Naive thymus-derived CD4-positive, alpha-beta T cell (primary cell): ENCODE measurements at places on chromosomes 1 and 21.

DNA sequence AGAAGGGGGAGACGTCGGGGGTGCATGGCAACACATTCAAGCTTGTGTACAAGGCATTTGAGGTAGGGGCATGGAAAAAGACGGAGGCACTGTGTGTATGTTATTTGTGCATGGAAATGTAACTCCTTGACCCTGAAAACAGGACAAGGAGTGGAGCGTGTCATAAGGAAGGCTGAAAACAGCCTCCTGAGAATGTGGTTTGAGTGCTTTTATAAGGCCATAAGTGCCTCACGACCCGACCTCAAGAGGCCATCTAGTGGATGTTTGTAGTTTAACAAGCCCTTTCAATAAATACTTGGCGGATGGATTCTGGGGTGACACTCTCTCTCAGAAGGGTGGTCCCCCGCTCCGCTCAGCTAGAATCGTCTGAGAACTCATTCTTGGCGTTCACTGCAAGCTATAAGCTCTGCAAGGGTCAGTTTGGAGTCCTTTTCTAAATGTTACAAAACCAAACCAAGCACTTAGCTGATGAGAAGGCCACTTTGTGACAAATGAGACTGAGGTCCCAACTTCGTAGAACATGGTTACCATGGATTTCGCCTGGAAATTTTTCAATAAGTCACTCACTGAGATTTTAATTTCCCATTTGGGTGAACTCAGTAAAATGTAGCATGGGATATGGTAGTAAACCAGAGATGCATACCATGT is 38.8 kb upstream of the CLCA4 start:
- no peak overlapping the region for H3K27ac ChIP-seq
- no peaks in the 10 kb centered on the region for H3K36me3 ChIP-seq
- H3K27me3 ChIP-seq, result no peaks in the 10 kb centered on the region
- no peak overlapping the region for H3K4me3 ChIP-seq
- H3K4me1 ChIP-seq, result no peaks in the 10 kb centered on the region

GRCh38 chr1:78284354-78284753 is 206.4 kb upstream of the PTGFR start:
- no peak for DNase-seq
- H3K4me1 ChIP-seq, result no peaks in the 10 kb centered on the region
- H3K4me3 ChIP-seq, result no peak overlapping the region
- H3K27ac ChIP-seq, result no peak overlapping the region

- no peaks in the 10 kb centered on the region for H3K27me3 ChIP-seq
- DNase-seq, result no peak
- no peaks in the 10 kb centered on the region for H3K4me1 ChIP-seq
- H3K27ac ChIP-seq, result no peak overlapping the region
- H3K36me3 ChIP-seq, result no peaks in the 10 kb centered on the region
- no peak overlapping the region for H3K4me3 ChIP-seq
Observed at GRCh38 chr1:191662051-191662450, 496.2 kb upstream of the RGS18 start.

DNA sequence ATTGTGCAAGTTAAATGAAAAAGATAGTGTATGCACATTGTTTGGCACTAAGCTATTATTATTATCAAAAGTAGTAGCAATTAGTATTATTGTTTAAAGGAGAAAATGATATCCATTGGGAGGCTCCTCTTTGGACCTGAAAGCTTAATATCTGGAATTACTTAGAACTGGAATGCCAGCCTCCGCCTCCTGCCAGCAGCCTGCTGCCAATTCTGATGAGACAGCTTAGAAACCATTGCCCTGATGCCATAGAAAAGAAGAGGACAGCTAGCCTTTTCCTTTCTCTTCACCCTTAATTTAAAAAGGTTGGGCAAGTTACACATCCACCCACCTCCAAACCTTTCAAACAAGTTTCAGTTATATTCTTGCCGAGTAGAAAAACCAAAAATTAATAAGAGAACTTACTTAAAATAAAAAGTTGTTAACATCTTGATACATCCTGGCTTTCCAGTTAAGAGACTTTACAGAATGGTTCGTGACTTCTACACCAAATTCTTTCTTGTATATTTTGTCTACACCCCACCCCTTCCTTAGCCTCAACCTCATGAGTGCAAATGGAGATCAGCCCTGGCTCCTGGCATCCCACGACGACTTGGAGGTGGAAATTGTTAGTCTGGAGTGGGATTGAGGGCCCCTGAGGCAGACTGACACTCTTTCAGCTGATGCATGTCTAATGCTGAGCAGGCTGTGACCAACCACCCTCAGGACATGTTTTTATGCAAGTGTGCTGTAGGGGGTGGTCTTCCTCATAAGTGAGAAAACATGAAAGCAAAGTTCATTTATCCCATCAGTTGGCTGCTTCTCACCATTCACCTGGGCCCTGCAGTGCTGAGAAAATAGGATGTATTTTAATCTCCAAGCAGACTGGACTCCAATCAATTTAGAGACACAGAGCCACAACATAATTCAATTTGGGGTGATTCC is 120.6 kb downstream of the KCNJ15 start:
- no peak overlapping the region for H3K4me3 ChIP-seq
- H3K36me3 ChIP-seq, result no peaks in the 10 kb centered on the region
- no peak for DNase-seq
- no peaks in the 10 kb centered on the region for H3K27me3 ChIP-seq
- H3K27ac ChIP-seq, result no peak overlapping the region

GRCh38 chr1:185530215-185530614 is 204.0 kb upstream of the HMCN1 start:
- H3K4me1 ChIP-seq, result no peaks in the 10 kb centered on the region
- no peaks in the 10 kb centered on the region for H3K36me3 ChIP-seq
- H3K4me3 ChIP-seq, result no peak overlapping the region
- no peaks in the 10 kb centered on the region for H3K27me3 ChIP-seq
- H3K27ac ChIP-seq, result no peak overlapping the region

- no peak for DNase-seq
- H3K27ac ChIP-seq, result no peak overlapping the region
- no peaks in the 10 kb centered on the region for H3K36me3 ChIP-seq
- no peaks in the 10 kb centered on the region for H3K27me3 ChIP-seq
- no peaks in the 10 kb centered on the region for H3K4me1 ChIP-seq
Observed at GRCh38 chr1:232978815-232979214, 28.4 kb downstream of the NTPCR start.
